ENCODE measurements at places on chromosomes 3 and 15.
A peak's percentile ranks its signal among the peaks of the same experiment; 100 is the strongest.

- DNase-seq, result peak; percentile 40
Observed at GRCh38 chr3:11582191-11582968, 61.3 kb downstream of the VGLL4 start.

DNA sequence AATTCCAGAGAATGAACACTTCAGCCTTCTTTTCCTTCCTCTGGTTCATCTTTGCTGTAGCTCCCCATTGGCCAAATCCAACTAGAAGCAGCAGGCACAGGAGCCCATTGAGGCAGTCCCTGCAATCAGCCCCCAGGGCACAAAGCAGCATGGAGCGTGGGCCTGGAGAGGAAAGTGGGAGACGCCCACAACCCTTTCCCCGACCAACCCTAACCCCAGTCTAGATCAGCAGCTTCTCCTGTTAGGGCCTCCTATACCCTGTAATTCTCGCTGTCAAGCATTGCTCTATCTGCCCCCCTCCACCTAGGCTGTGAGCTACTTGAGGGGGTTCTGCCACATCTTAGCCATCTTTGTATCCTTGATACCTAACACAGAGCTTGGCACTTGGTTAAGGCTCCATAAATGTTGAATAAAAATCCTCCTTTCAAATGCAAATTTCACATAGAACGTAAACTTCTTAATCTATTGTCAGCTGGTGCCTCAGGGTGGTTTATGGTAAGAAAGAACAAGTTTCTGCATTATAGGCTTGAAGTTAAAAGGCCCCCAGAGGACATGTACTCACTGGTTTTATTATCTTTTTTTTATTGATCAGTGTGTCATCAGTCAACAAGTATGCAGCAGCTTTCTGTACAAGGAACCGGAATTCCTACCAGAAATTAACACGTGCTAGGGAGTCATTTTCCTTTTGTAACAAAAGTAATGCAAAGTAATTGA, 97.9 kb upstream of the PFN2 start:
- DNase-seq, result no peak

DNA sequence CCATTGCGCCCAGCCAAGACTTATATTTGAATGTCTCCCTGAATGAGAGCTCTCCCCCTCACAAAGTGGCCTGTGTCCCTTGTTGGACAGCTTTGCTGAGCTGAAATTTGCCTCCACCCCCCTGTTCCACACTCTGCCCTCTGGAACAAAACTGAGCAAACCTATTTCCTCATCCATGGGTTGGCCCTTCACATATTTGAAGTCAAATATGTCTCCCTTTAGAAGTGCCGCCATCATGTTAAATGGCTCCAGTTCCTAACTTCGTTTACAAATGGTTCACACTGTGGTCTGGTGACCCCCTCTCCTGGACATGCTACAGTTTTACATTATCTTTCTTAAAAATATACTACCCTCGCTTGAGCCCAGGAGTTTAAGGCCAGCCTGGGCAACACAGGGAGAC, 4.6 kb downstream of the PLIN1 start:
- DNase-seq, result no peak

DNA sequence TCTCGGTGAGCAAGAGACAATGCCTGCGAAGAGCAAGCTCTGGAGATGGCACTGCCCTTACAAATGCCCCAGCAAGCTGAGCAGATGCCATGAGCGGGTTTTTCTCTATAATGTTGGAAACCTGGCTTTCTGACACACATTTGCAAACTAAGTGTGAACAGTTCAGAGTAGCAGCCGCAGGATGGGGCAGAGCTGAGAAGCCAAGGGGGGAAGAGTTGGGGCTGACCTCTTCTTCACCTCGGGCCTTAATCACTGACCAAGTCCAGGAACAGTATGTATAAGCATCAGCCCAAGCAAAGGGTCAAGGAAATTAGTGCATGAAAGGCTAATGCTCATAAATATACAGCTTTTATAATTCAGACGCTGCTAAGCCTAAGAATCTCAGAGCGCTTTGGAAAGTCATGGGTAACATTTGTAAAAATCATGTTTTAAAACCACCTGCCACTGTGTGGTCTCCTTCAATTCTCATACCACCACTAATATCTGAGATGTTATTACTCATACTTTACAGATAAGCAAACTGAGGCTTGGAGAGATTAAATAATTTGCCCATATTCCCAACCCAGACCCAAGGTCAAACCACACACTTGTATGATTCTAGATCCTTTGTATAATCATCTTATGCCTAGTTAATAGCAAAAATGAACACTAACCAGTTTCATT, 603.4 kb downstream of the FOXP1 start:
- DNase-seq, result no peak

GRCh38 chr3:78977073-78977472, 790.7 kb downstream of the ROBO1 start:
- DNase-seq, result no peak

DNA sequence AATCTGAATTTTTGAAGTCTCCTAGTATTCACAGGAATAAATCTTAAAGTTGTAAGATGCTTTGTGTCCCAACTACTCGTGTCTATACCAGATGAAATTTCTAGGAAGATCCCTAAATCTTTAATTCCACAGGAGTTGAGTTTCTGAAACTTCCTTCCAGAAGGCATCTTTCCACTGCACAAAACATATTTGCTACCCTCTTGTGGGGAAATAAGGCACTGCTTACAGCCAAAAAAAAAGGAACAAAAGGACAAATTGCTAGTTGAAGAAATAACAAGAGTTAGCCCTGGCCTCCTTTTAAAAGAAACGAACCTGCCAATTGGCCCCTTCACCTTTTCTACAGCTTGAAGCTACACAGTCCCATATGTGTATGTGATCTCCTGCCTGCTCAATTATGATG, 54.0 kb downstream of the TAFA4 start:
- DNase-seq, result no peak
